ENCODE measurements at places on chromosomes 11 and 22.

GRCh38 chr22:50031189-50032091 is 18.9 kb upstream of the IL17REL start:
- DNase-seq = no peak

DNA sequence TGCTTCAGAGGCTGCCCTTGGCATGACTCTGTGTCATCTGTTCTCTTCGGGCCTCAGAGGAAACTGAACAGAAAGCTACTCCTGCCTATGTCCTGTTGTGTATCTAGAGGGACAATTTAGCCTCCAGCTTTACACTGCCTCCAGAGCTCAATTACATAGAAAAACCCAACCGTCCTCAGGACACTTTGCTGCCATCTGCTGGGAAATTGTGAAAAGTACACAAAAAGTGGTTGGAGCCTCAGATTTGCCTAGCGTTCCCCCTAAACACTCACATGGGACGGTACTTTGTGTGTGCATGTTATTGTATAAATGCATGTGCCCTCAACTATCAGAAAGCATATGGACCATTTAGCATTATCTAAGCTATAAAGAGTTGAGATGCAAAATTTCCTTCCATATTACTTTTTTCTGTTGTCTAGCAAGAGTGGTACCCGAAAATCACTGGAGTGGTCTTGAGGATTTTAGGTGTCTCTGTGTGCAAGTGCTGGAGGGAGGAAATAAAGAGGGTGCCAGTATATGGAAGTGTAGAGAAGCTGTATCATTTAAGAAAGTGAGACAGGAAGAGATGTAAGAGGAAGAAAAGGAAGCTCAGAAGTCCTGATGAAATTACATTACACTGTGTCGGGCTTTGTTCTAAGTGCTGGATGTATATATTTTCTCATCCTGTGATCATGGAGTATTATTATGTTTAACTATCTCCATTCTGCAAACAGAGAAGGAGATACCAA is 8.7 kb upstream of the MS4A4E start:
- DNase-seq = no peak

GRCh38 chr11:130023204-130023603 is 20.6 kb upstream of the PRDM10 start:
- peak; percentile 43 for DNase-seq

- DNase-seq = no peak
Measured at GRCh38 chr11:98955551-98955950, 65.2 kb upstream of the CNTN5 start.

- DNase-seq = no peak
Measured at GRCh38 chr11:123103326-123103980, 41.5 kb upstream of the HSPA8 start.

Data from GM10248 (cell line).